ENCODE measurements at places on chromosomes 16 and 17.

- no peak for DNase-seq
Observed at GRCh38 chr16:80463326-80463725, 77.5 kb upstream of the DYNLRB2 start.

GRCh38 chr17:66548158-66548557 is 245.7 kb downstream of the PRKCA start:
- DNase-seq = no peak

- DNase-seq = no peak
Observed at GRCh38 chr16:22240023-22240710, 34.1 kb downstream of the EEF2K start.

- DNase-seq = no peak
Observed at GRCh38 chr17:15349119-15349518, 7.7 kb upstream of the TEKT3 start.

DNA sequence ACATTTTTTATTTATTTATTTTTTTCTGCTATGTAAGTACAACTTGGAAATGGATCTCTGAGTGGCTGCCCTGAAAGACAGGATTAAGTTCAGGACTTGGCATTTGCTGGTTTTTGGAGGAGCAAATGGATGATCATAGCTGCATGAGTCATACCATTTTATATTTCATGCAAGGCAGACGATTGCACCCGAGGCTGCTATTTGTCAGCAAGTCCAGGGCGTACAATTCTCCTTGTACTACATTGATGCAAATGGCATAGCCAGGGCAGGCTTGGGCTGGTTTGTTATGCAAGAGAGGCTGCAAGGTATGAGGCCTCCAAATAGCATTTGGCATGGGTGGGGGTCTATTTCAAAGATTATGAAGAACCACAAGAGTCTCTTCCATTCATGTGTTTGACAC is 81.2 kb upstream of the CACNG3 start:
- no peak for DNase-seq

- DNase-seq = no peak
Observed at GRCh38 chr17:38425031-38425430, 3.2 kb upstream of the ARHGAP23 start.

- DNase-seq = no peak
Observed at GRCh38 chr17:15404106-15405057, 63.0 kb upstream of the TEKT3 start.

- DNase-seq = no peak
Observed at GRCh38 chr17:9026741-9027140, 5.4 kb downstream of the NTN1 start.

- no peak for DNase-seq
Observed at GRCh38 chr16:84712138-84712671, 12.4 kb downstream of the USP10 start.

DNA sequence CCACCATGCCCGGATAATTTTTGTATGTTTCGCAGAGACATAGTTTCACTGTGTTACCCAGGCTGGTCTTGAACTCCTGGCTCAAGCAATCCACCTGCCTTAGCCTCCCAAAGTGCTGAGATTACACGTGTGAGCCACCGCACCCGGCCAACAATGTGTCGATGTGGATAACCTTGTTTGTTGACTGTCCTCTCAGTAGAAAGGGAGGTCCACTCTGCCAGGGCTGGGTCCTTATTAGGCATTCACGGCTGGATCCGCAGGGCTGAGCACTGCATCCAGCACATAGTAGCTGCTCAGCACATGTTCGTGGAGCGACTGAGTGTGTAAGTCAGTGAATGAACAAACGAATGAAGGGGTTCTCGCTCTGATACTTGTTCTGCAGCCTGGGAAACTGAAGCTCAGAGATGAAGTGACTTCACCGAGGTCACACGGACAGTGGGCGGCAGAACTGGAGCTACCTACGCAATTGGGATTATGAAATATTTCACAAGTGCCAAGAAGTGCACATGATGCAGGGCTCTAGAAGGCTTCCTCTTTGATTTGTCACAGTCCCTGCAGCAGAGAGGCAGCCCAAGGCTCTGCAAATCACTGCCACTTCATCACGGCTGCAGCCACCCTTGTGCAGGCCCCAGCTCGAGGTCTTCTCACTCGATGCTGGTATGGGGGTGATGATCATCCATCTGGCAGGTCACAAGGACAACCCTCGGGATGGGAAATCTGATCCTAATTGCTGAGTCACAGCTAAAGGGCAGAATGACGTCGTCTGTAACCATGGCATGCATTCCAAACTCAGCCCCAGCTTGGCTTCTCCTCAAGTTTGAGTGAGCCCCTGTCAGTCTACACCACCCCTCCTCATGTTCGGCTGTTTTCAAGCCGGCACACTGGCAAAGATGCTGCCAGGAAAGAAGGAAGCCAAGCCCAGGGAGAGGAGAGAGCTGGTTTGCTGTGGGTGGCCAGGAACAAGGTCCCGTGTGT is 28.0 kb upstream of the SNN start:
- DNase-seq = peak; percentile 98

DNA sequence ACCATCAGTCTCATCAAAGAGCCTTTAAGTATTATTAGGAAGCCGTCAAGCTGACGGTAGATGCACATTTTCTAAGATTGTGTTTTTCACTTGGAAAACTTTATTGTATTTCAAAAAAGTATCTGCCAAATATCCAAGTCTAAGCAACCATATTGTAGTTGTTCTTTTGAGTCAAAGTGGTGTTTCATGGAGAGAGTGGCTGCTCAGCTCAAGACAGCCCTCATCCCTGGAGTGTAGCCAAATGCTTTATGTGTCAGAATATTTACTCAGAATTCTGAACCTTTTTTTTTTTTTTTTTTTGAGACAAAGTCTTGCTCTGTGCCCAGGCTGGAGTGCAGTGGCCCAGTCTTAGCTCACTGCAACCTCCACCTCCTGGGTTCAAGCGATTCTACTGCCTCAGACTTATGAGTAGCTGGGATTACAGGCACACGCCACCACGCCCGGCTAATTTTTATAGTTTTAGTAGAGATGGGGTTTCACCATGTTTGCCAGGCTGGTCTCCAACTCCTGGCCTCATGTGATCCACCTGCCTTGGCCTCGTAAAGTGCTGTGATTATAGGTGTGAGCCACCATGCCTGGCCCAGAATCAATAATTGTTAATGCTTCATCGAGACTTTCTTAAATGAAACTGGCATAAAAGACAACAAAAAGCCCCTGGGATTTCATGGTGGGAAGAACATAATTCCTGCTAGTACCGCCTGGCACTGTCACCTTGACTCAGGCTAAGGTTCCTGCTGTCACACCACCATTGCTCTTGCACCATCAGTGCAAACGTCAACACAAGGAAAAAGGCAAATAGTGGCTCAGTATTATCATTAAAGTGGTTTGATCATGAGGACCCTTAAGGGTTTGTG is 45.5 kb downstream of the PRKCA start:
- DNase-seq = no peak

DNA sequence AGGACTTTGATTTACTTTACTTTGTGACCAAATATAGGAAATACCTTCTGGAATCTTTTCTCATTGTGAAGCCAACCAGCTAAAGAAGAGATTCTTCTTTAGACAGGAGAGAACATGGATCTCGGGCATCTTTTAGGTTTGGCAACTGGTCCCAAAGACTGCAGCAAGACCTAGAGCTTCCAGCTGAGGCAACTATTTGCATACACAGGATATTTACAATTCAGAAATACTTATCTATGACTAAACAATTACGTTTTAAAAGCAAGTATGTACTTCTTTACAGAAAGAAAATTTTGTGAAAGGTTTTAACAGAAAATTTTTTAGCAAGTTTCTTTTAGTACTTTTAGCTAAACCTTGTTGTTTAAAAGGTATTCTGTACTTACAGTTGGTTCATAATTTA is 106.5 kb downstream of the MAP2K4 start:
- no peak for DNase-seq

- DNase-seq = no peak
Observed at GRCh38 chr17:3626831-3627768, 8.9 kb downstream of the SHPK start.

DNA sequence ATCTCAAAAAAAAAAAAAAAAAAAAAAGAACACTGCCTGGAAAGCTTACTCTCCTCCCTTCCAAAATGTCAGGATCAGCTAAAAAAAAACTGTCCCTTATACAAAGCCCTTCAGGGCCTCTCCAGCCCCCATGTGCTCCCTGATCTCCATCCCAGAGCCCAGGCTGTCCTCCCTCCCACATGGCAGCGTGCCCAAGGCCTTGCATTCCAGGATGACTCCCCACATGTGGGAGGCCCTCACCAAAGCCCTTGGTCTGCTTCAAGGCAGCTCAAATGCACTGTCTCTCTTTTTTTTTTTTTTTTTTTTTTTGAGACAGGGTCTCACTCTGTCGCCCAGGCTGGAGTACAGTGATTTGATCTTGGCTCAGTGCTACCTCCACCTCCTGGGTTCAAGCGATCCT is 2.3 kb downstream of the FDXR start:
- peak; percentile 22 for DNase-seq

- DNase-seq = no peak
Observed at GRCh38 chr16:12811441-12812383, 8.0 kb upstream of the CPPED1 start.

- no peak for DNase-seq
Observed at GRCh38 chr17:82545071-82545462, 25.5 kb downstream of the FOXK2 start.

DNA sequence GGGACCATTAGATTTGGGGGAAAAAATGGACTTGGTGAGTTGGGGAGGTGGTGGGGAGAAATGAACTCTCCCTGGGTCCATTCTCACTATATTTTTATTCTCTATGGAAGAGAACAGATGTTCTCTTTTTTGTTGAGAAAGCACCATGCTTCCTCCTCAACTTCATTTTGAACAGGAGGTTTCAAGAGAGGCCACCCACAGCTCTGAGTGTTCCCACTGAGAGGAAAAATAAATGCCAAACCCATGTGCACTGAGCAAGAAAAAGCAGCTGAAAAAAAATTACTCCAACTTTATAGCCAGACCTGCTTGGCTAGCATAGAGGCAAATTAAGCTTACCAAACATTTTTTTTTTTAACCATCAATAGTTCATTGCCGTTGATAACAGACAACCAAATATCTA is 883.6 kb downstream of the KCNJ2 start:
- no peak for DNase-seq

- no peak for DNase-seq
Observed at GRCh38 chr17:74750327-74751069, 2.1 kb downstream of the NHERF1 start.

DNA sequence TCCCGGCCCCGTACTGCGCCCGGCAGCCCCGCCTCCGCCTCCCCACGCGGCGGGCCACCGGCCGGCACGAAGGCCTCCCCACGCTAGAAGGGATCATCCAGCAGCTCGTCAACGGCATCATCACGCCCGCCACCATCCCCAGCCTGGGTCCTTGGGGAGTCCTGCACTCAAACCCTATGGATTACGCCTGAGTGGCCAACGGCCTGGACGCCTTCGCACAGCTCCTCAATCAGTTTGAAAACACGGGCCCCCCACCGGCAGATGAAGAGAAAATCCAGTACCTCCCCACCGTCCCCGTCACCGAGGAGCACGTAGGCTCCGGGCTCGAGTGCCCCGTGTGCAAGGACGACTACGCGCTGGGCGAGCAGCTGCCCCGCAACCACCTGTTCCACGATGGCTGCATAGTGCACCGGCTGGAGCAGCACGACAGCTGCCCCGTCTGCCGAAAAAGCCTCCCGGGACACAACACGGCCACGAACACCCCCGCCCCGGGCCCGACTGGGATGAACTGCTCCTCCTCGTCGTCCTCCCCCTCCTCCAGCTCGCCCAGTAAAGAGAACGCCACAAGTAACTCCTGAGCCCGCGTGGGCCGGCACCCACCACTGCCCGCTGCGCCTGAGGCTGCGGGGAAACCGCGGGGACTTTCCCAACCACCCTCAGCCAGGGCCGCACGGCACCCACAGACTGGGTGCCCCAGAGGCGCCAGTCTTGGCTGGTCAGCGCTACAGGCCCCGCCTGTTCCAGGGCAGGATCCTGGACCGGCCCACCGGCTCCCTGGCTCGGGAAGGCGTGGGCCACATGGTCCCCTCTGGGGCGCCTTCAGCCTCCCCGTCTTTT is 39.0 kb upstream of the AKAP1 start:
- no peak for DNase-seq

DNA sequence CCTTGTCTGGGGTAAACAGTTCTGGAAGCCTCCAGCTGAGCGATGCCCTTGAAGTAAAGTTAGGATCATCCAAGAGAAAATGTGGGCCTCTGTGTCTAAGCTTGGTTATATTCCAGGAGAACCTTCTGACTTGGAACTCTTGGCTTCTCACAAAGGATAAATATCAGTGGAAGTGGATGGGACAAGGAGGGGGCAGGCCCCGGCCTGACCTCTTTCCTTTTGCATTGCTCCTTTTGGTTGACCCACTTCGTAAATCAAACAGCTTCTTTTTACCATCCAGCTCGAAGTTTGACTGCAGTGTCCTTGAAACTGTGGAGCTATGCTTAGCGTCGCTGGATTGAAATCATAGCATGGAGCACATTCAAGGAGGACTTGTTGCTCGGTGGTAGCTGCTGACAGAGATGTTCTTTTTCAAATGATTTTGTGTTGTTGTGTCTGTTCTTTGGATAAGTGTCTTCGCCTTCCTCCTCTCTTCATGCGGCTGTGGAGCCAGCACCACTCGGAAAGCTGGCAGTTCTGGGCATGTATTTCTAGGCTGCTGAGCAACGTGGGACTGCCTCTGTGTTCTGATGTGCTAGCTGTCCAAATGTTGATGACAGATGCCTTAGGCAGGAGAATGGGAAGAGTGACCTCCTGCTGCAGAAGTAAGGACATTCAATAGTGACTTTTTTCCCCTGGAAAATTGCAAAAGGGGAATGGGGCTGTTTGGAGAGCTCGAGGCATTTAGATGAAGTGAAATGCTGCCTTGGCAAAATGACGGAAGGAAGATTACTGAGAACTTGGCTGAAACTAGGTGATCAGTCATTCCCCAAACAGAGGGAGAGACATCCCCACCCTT is 4.5 kb downstream of the MINK1 start:
- no peak for DNase-seq

GRCh38 chr16:51577621-51578303 is 426.7 kb upstream of the SALL1 start:
- DNase-seq = no peak

- DNase-seq = no peak
Observed at GRCh38 chr17:81337476-81337879, 42.4 kb upstream of the SLC38A10 start.

DNA sequence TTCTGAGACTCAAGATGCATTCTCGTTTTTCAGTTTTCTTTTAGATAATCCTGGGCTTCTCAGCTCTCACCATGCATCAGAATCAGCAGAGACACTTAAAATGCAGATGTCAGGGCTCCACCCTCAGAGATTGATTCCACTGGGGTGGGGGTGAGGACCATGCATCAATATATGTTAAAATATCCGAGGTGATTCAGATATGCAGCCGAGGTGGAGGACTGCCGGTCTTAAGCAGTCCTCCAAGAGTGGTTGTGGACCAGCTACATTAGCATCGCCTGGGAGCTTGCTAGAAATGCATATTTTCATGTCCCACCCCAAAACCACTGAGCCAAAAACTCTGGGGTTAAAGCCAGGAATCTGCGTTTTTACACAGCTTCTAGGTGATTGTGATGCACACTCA is 501.3 kb downstream of the CDH13 start:
- DNase-seq = no peak
